Left renal cortex interstitium (tissue), 4 donors: ENCODE measurements at places on chromosomes 4 and X.

GRCh38 chr4:5708449-5709206 lies at the start of gene EVC2:
Gene EVC2 (minus strand): TSS chr4:5708559. CDS start chr4:5708513, 46 bp downstream.
- DNase-seq = no peak

GRCh38 chrX:87924619-87925018 lies 407.0 kb downstream of the KLHL4 start:
- DNase-seq = no peak

GRCh38 chrX:72470117-72470516 lies 102.5 kb downstream of the HDAC8 start:
- no peak for DNase-seq

- no peak for DNase-seq
Observed at GRCh38 chr4:78618436-78618835, 66.9 kb downstream of the ANXA3 start.

GRCh38 chrX:141314441-141314840 lies 72.1 kb upstream of the SPANXC start:
- DNase-seq = no peak
